ENCODE measurements at places on chromosomes 3 and 15. TPM values are rescaled to one million over a fixed set of nuclear protein-coding genes. Genes with fewer than 3 reads are reported as not detected.

GRCh38 chr3:43004282-43004681, 25.2 kb downstream of the GASK1A start:
- DNase-seq, result no peak

- DNase-seq, result no peak
These were observed 118.7 kb downstream of the PDE8A start for GRCh38 chr15:85100186-85100937.

DNA sequence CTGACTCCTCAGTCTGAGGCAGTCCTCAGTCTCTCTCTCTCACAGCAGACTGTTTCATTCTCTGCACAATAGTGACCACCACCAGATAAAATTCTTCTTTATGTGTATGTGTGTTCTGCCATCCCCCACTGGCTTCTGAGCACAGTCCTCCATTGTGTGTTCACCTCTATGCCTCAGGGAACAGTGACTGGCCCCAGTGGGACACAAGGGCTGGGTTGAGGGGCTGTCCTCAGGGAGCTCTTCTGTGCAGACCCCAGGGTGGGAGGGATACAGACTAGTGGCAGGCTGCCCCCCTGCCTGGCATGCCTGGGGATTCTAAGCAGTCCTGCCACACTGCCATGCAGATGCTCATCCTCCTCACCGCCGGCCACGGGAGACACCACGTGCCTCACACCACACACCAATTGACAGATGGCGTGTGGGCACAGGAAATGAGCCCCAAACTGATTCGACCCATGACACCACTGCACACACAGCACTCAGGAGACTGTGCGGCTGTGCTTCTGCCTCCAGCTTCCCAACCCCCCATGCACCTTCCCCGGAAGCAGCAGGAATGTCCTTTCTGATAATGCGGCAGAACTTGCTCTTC, 237.6 kb upstream of the CHRNA7 start:
- no peak for DNase-seq

DNA sequence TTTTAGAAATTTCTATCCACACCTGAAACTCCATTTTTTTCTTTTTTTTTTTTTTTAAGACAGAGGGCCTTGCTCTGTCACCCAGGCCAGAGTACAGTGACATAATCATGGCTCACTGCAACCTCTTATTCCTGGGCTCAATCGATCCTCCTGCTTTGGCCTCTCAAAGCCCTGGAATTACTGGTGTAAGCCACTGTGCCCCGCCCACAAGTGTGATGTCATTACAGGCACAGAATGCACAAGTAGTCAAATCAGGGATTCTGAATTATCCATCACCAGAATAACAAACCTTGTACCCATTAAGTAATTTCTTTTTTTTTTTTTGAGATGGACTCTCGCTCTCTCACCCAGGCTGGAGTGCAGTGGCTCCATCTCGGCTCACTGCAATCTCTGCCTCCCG, 1.9 kb downstream of the UQCRC1 start:
- DNase-seq, result no peak

DNA sequence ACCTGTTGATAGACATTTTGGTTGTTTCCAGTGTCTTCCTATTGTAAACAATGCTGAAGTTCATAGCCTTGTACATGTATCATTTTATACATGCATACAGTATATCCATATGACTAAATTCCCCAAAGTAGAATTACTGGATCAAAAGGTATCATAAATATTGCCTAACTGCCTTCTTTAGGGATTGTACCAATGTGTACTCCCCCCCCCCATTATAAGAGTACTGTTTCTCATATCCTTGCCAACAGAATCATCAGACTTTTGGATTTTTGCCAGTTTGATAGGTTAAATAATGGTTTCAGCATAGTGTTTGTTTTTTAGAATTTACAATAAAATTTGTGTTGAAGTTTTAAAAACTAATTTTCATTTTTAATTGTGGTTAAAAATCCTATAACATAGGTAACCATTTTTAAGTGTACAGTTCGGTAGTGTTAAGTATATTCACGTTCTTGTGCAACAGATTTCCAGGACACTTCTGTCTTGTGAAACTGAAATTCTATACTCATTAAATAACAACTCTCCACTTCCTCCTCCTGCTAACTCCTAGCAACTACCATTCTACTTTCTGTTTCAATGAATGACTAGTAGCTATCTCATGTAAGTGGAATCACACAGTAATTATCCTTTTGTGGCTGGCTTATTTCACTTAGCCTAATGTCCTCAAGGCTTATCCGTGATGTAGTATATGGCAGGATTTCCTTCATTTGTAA, 30.8 kb upstream of the MAP3K13 start:
- peak; percentile 75 for DNase-seq

GRCh38 chr3:160448845-160449635, 546 bp downstream of the TRIM59 start:
- no peak for DNase-seq

- DNase-seq, result no peak
These were observed 27.3 kb downstream of the PTPN23 start for GRCh38 chr3:47407896-47408838.

GRCh38 chr3:194072097-194072428, 63.9 kb upstream of the HES1 start:
- no peak for DNase-seq

GRCh38 chr3:52109611-52110301, 44.5 kb downstream of the POC1A start:
- DNase-seq, result no peak

GRCh38 chr3:77045686-77046085, 5.8 kb downstream of the ROBO2 start:
- no peak for DNase-seq

- DNase-seq, result no peak
These were observed 191.1 kb downstream of the GREM1 start for GRCh38 chr15:32908872-32909271.

GRCh38 chr3:192727032-192727847, at the start of gene FGF12:
Gene FGF12, minus strand, starts transcription at chr3:192727541.
- peak; percentile 28 for DNase-seq

DNA sequence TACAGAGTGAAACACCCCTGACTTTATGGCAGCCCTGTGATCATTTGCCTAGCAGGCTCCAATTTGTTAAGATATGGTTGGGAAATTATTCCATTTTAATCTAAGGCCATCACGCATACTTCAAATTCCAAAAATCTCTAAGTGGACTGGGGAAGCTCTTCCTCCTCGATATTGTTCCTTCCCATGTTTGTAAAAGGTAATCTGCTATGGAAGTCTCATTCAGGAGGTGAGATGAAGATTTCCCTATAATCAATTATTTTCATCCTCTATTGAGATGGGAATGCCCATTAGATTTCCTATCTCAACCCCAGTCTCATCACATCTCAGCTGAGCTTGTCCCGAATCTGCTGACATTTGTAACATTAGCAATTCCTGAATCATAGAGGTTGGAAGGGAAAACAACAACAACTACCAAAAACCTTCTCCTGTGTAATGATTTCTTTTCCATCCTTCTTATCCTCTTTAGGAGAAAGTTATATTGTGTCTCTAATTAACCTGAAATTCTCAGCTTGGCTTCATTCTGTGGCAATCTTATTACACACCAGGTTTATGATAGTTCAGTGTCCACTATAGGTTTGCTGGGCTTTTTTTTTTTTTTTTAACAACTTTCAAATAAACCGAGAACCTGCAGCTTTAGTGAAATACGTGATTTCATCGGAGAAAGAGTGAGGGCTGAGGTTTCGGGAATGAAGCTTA, 2.2 kb upstream of the NR2F2 start:
- no peak for DNase-seq

GRCh38 chr3:35968043-35968622, 328.8 kb downstream of the ARPP21 start:
- DNase-seq, result no peak

DNA sequence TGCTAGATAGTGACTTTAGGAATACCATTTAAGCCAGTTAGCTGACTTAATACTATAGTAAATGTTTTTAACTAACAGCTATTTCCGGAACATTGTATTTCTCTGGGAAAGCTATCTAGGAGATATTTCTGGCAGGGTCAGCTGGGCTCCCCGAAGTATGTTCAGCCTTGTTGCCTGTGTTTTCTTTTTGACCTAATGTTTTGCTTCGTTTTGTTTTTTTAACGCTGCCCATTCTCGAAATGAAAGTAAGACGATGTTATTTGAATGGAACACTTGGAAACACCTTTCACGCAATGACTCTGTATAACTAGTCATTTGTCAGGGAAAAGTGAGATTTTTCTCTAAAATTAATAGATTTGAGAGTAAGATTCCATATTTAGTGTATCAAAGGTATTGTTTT, 702.9 kb upstream of the NAALADL2 start:
- DNase-seq, result no peak

DNA sequence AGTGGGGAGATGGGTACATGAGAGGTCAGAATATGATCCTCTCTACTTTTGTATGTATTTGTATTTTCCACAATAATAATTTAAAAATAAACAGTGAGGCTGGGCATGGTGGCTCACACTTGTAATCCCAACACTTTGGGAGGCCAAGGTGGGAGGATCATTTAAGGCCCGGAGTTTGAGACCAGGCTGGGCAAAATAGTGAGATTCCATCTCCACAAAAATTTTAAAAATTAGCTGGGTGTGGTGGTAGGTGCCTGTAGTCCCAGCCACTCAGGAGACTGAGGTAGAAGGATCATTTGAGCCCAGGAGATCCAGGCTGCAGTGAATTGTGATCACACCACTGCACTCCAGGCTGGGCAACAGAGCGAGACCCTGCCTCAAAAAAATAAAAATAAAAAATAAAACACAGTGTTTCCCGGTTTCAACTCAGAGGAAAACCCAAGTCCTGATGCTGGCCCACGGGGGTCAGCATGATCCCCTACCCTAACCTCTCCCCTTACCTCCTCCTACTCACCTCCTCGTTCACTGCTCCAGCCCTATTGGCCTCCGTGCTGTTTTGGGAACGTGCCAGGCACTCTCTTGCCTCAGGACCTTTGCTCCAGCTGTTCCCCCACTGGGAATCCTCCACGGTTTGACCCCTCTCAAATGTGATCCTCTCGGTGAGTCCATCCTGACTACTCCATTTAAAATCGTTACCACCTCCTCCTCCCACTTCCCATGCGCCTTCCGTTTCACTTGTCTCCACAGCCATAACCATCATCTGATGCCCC, 2.9 kb upstream of the KLHL40 start:
- no peak for DNase-seq

- DNase-seq, result no peak
These were observed 4.5 kb downstream of the AMIGO3 start for GRCh38 chr3:49714728-49715550.

GRCh38 chr15:26660241-26660640, 112.6 kb downstream of the GABRB3 start:
- DNase-seq, result no peak

The IP6K2 gene
- 109 TPM for total RNA-seq

The ZIC1 gene
- not detected for total RNA-seq

The LRIG1 gene
- 13.6 TPM for total RNA-seq

The KCNMB2 gene
- total RNA-seq, result 3.6 TPM

The SELENOS gene
- total RNA-seq, result 109 TPM

The POC1A gene
- total RNA-seq, result 4.7 TPM

The USP8 gene
- total RNA-seq, result 55.1 TPM

Data from kidney epithelial cell (primary cell).